ENCODE measurements at places on chromosomes 6 and 20. TPM values are rescaled to one million over a fixed set of nuclear protein-coding genes. Genes with fewer than 3 reads are reported as not detected.

Gene TRAM2
- 15.9 TPM for total RNA-seq

DNA sequence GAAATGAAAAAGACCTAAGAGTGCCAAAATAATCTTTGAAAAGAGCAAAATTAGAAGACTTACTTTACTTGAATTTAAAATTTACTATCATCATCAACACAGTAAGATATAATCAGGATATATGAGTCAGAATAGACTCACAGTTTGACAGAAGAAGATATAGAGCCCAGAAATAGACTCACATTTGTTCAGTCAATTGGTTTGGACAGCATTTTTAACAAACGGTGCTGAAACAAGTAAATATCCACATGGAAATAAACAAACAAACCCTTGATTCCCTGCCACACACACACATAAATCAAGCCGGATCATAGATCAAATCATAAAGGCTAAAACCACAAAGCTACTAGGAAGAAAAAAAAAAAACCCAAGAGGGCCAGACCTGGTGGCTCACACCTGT is 291.1 kb downstream of the ADGRG6 start:
- H3K27me3 ChIP-seq: no peaks in the 10 kb centered on the region
- H3K4me1 ChIP-seq: no peaks in the 10 kb centered on the region
- no peak overlapping the region for H3K27ac ChIP-seq
- H3K36me3 ChIP-seq: no peaks in the 10 kb centered on the region
- no peak for DNase-seq

DNA sequence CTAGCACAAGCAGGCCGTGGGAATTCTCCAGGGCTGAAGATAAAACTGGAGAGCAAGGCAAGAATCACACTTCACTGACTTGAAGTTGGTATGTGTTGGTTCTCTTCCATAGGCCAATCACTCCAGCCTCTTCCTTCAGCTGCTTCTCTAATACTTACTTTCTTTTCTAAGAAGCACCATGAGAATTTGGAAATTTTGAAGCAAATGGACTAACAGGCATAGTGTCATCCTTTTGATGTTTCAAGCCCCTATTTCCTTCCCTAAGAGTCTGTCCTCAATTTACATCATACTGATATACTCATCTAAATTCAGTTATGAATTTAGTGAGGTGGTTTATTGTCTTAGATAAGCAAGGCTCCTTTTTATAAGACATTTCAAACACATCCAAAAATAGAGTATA is 24.0 kb downstream of the SLC26A8 start:
- no peaks in the 10 kb centered on the region for H3K27me3 ChIP-seq
- H3K4me3 ChIP-seq: no peak overlapping the region
- no peaks in the 10 kb centered on the region for H3K36me3 ChIP-seq
- H3K4me1 ChIP-seq: no peaks in the 10 kb centered on the region
- no peak overlapping the region for H3K27ac ChIP-seq
- no peak for DNase-seq

Gene HSPA1B
- total RNA-seq: 232 TPM

DNA sequence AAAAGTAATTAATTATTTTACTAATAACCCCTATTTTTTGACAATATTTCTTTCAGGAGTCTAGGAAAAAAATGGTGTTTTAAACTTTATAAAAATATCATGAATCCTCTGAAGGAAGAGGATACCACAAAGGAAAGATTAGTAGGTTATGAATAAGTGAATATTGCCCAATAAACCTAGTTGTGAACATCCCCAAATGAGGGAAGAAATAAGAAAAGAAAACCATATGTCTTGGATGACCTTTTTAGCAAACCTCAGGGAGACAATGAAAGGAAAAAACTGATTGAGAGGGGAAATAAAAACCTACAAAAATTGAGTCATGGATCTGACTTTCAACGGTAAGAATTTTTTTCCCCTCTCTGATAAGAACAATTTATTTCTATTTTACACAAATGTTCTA is 34.4 kb downstream of the TENT5A start:
- H3K27ac ChIP-seq: no peak overlapping the region
- H3K4me1 ChIP-seq: no peaks in the 10 kb centered on the region
- no peaks in the 10 kb centered on the region for H3K36me3 ChIP-seq
- no peak overlapping the region for H3K4me3 ChIP-seq

Gene BCL2L1
- total RNA-seq: 84.2 TPM

DNA sequence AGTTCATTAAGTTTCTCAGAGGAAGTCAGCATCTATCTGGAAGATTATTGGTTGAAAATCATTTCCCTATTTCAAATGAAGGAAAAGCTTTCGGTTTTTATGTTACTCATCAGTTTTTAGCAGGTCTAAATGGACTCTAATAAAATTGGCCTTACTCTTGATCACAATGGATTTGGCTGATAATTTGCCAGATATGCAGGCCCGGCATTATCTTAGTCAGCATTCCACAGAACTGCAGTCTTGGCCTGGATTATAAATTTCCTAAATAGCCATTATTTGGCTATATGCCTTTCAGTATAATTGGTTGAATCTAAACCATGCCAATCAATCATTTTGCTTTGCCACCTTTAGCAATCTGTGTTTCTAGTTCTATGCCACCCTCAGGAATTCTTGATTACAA is 91.7 kb upstream of the KCNQ5 start:
- H3K4me3 ChIP-seq: no peak overlapping the region
- no peaks in the 10 kb centered on the region for H3K27me3 ChIP-seq
- no peaks in the 10 kb centered on the region for H3K4me1 ChIP-seq

DNA sequence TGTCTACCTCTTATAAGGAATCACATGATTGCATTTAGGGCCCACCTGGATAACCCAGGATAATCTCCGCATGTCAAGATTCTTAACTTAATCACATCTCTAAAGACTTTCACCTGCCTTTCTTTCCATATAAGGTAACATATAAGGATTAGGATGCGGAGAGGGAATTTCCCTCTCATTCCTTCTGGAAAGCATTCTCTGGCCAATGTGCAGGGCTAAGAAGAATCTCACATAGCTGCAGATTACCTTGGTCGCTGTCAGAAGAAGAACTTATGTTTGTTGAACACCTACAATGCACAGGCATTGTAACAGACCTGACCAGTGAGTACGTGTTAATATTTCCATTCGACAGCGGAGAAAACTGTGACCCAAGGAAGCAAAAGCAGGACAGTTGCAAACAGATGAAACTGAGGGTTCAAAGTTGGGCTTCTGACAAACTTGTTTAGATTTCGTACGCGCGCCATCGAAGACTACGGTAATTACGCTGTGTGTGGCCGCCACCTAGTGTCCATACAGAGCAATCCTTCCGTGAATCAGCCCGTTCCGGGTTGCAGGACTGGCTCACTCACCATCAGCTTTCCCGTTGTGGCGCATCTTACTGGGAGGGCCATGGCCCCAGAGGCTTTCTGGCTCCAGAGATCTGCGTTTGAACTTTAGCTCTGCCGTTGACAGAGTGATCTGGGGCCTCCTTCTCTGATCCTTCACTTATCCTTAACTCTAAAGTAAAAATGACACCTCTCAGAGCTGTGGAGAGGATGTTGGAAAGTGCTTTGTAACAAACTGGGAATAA is 9.5 kb downstream of the C20orf202 start:
- no peaks in the 10 kb centered on the region for H3K27me3 ChIP-seq
- peak; percentile 80 for DNase-seq
- H3K36me3 ChIP-seq: no peaks in the 10 kb centered on the region
- H3K27ac ChIP-seq: no peak overlapping the region
- no peaks in the 10 kb centered on the region for H3K4me1 ChIP-seq

GRCh38 chr6:48032151-48032550 is 78.8 kb downstream of the PTCHD4 start:
- no peaks in the 10 kb centered on the region for H3K4me1 ChIP-seq
- no peak overlapping the region for H3K27ac ChIP-seq
- no peak for DNase-seq
- no peaks in the 10 kb centered on the region for H3K27me3 ChIP-seq
- no peaks in the 10 kb centered on the region for H3K36me3 ChIP-seq
- no peak overlapping the region for H3K4me3 ChIP-seq

- no peaks in the 10 kb centered on the region for H3K36me3 ChIP-seq
- no peak for DNase-seq
- H3K4me1 ChIP-seq: peaks cover 13% of the 10 kb centered on the region
- no peak overlapping the region for H3K4me3 ChIP-seq
These were observed 72.7 kb downstream of the BLOC1S5 start for GRCh38 chr6:7991536-7991935.

DNA sequence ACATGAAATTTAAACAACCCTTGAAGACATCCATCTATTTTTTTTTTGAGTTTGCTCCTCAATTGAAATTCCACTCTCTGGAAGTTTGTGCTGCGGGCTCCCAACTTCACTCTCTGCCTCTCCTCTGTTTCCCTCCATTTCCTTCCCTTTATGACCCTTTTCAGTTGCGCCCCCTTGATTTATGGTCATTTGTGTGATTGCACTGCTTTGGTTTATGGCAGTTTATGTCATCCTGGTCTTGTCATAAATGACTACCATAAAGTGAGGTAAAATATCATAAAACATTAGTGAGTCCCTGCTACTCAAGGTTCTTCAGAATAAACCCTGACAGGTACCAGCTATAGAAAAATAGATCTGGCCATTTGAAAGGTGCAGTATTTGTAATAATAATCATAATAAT is 348.3 kb upstream of the ZFP64 start:
- H3K36me3 ChIP-seq: no peaks in the 10 kb centered on the region
- H3K27ac ChIP-seq: no peak overlapping the region
- no peak for DNase-seq
- no peak overlapping the region for H3K4me3 ChIP-seq
- no peaks in the 10 kb centered on the region for H3K27me3 ChIP-seq

- peaks cover 7% of the 10 kb centered on the region for H3K4me1 ChIP-seq
- DNase-seq: no peak
- H3K27me3 ChIP-seq: no peaks in the 10 kb centered on the region
- H3K4me3 ChIP-seq: no peak overlapping the region
- H3K36me3 ChIP-seq: peaks cover 58% of the 10 kb centered on the region
These were observed 156.0 kb downstream of the DST start for GRCh38 chr6:56486681-56487080.

DNA sequence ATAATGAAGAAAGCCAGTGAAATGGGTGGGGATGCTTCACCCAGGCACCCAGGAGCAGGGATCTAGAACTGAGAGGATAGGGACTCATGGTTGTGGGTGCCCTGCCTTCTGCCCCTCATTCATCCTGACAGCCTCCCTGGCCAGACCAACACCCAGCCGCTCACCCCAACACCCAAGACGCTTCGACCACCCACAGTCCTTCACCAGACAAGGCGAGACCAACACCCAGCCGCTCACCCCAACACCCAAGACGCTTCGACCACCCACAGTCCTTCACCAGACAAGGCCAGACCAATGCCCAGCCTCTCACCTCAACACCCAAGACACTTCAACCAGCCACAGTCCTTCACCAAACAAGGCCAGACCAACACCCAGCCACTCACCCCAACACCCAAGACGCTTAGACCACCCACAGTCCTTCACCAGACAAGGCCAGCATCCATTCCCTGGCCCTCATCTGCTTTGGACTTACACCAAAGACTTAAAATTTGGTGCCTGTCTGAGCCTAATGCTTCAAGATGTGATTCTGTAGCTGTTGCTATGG is 131.5 kb downstream of the ANKRD60 start:
- DNase-seq: peak; percentile 21
- no peak overlapping the region for H3K4me3 ChIP-seq
- H3K27ac ChIP-seq: no peak overlapping the region
- no peaks in the 10 kb centered on the region for H3K36me3 ChIP-seq

DNA sequence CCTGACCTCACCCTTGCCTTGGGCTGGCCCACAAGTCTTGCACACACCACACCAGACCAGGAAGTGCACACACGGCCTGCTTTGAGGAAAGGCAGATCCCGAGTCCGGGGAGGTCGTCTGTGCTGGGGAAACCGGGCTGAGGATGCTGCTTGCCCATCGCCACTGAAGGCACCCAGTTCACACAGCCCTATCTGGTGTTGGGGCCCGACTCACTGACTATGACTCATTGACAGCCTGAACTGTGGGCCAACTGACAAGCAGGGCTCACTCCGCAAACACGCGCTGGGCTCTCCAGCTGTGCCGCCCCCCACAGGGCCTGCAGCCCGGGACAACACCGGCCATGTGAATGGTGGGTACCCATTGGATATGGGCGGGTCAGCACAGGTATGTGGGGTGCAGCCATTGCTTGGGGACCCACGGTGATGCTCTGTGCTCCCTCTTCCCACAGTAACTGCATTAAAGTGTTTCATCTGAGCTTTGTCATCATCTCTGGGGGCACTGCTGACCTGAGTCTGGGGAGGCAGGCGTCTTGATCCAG is 1.6 kb downstream of the SAMD10 start:
- no peak overlapping the region for H3K4me3 ChIP-seq
- H3K27ac ChIP-seq: no peak overlapping the region
- H3K36me3 ChIP-seq: no peaks in the 10 kb centered on the region
- H3K27me3 ChIP-seq: no peaks in the 10 kb centered on the region

- DNase-seq: no peak
- H3K27ac ChIP-seq: peak overlapping the region; percentile 42
- no peaks in the 10 kb centered on the region for H3K36me3 ChIP-seq
These were observed 109.3 kb upstream of the MTHFD1L start for GRCh38 chr6:150756173-150756572.

DNA sequence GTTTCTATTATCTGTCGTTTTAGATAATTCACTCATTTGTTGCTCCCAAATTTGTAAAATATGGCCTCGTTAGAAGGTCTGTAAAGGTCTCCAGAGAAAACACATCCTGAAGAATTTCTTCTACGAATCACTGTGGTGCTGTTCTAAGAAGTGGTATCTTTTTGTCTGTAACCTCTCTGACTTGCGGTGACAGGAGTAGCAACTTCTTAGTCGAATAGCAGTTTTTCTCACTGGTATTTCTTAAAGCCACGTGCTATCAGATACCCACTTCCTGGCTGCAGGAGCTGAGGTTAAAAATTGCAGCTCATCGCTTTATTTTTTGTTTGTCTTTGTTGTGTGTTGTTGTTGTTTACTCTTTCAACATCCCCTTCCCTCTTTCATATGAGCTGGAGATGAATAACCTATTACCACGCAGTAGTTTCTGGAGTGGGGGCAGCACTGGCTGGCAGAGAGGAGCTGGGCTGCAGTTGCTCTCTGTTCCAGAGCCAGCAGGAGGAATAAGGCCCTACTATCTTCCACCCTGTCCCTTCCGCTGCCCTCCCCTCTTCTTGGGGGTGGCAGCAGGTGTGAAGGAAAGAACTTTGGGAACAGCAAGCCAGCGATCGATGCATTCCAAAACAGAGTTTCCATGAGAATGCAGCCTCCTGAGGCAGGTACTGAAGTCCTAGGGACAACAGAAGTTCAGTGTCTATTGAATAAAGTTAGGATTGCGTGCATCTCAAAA is 64.7 kb downstream of the C6orf118 start:
- no peaks in the 10 kb centered on the region for H3K36me3 ChIP-seq
- no peak for DNase-seq
- no peak overlapping the region for H3K27ac ChIP-seq
- no peak overlapping the region for H3K4me3 ChIP-seq
- H3K4me1 ChIP-seq: no peaks in the 10 kb centered on the region
- H3K27me3 ChIP-seq: no peaks in the 10 kb centered on the region

GRCh38 chr6:20840675-20841074 is 306.4 kb downstream of the CDKAL1 start:
- H3K4me3 ChIP-seq: no peak overlapping the region
- no peak for DNase-seq
- H3K27ac ChIP-seq: no peak overlapping the region
- no peaks in the 10 kb centered on the region for H3K36me3 ChIP-seq
- H3K27me3 ChIP-seq: no peaks in the 10 kb centered on the region

Gene FNDC1
- total RNA-seq: 0.16 TPM

Gene SLC44A4
- total RNA-seq: not detected
